ENCODE measurements at places on chromosomes 1 and 21.

DNA sequence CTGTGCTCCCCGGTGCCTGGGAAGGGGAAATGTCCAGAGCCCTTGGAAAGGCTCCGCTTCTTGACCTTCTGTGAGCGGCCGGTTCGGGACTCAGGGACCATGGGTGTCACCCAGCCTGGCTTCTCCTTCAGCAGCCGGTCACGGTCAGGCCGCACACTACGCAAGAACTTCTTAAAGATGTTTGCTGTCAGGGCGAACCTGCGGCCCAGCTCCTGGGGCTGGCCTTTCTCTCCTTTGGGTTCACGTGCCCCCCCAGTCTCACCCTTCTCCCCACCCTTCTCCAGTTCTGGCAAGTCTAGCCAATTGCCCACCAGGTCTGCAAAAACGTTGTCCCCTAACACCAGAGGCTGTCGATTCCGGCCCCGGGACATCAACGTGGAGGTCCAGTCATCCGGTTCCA, 12.1 kb downstream of the INKA2 start:
- no peak for DNase-seq

GRCh38 chr1:198014355-198014754, 97.2 kb downstream of the LHX9 start:
- DNase-seq, result no peak

- DNase-seq, result no peak
Observed at GRCh38 chr1:201422026-201422425, 496 bp upstream of the TNNI1 start.

DNA sequence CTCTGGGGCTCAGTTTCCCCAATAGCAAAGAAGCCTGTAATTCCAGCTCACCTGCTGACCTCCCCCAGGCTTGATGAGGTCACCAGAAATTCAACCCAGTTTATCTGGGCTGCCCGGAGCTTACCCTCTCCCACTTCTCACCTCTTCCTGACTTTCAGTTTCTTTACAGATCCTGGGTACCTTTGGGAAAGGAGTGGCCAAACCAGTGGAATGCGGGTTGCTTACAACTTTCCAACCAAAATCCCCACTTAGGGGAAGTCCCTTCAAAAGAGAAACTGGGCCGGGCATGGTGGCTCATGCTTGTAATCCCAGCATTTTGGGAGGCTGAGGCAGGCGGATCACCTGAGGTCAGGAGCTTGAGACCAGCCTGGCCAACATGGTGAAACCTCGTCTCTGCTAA, 5.9 kb upstream of the MARCKSL1 start:
- DNase-seq, result no peak

- DNase-seq, result no peak
Observed at GRCh38 chr1:88557014-88557413, 127.1 kb upstream of the PKN2 start.

DNA sequence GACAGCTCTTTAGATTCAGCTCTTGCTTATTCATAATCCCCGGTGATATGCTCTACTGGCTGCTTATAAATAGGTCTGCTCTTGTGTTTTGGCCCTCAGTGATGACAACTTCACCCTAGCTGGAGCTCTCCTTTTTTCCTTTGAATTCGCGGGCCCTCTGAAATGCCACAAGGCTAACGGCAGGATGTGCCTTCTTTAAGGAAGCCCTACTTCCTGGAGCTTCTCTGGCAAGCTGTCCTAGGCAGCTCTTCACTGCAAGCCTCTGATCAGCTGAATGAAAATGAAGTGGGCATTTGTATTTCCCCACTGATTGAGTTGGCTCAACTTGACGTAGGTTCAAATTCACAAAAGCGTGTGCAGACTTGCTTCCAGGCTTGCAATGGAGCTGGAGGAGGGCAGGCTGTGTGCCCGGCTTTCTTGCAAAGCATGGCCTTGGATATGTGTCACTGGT, 22.2 kb downstream of the SGIP1 start:
- no peak for DNase-seq

- DNase-seq, result no peak
Observed at GRCh38 chr21:39850333-39850732, 16.9 kb upstream of the PCP4 start.

DNA sequence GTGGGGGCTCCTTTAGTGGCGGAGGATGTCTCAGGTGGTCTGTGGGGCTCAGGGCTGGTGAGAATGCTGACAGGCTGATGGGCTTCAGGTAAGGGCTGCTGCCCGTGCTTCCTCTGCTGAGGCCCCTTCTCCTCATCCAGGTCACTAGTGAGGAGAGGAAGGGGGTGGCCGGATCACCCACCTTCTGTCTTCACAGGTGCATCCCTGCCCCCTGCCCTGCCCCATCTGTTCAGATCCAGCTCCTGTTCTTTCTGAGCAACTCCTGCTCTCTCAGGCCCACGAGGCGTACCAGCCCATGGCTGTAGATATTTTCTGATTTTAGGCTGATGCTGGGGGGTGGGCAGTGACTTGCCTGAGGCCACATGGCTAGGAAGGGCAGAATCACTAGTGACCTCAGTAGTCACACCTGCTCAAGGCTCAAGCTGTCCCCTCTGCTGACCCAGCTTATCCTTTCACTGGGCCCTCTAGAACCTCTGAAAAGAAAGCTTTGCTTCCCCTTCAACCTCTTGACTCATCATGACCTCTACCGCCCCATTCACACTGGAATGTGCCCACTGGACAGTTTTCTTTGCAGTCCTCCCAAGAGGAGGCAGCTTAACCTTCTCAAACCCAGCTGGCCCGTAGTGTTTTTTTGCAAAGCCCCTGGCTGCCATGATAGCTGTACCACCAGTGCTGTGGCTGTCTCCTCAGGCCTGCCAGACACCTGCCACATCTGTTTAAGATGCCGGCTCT, 14.8 kb downstream of the DCST2 start:
- DNase-seq, result no peak
